ENCODE measurements at places on chromosomes 7 and 10.

DNA sequence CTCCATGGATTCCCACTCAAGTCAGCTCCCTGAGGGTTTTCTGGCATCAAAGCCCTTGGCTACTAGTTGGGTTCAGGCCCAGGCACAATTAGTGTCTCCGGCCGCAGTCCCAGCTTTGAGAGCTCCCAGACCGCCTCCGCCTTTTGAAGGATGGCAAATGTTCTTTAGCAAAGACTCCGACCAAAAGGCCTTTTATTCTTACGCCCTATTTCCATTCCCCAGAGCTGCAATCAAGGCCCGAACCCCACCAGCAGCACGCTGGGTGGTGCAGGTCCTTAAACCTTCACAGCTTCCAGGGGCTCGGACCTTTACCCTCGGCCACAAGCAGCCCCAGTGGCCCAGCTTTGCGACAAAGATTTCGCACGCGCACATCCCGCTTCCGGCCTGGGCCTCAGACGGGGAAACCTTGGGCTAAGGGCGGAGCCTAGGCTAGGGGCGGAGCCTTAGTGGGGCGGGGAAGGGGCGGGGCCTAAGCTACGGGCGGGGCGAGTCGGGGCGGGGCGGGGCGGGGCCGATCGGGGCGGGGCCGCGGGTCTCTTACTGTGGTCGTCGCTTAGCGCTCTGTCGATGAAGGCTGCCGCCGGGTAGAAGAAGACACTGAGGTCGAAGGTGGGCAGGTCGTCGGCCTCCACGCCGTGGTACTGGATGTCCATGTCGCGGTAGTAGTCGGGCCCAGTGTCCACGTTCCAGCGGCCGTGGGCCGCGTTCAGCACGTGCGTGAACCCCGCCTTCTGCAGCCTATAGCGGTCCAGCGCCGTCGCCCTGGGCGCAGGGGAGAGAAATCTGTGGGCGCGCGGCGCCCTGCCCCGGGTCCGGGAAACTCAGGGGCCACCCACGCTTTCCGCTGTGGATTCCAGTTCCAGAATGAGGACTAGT is 68.0 kb upstream of the SAMD8 start:
- DNase-seq: no peak

- DNase-seq: no peak
Measured at GRCh38 chr10:24427678-24428409, 218.9 kb downstream of the KIAA1217 start.

GRCh38 chr10:95485056-95485844 is 75.9 kb downstream of the SORBS1 start:
- DNase-seq: no peak

GRCh38 chr7:126079581-126079980 is 1150.0 kb upstream of the POT1 start:
- DNase-seq: no peak

GRCh38 chr10:75593692-75594556 is 162.5 kb downstream of the LRMDA start:
- no peak for DNase-seq

All from stimulated activated CD4-positive, alpha-beta T cell treated with anti-CD3 and anti-CD28 coated beads, TNF-alpha, amount 100 ng/mL, for 24 hours (primary cell).